ENCODE measurements at places on chromosomes 4 and X.

- no peak for DNase-seq
Measured at GRCh38 chr4:88600176-88600838, 8.0 kb downstream of the HERC3 start.

- DNase-seq, result peak; percentile 11
Measured at GRCh38 chrX:17535229-17535628, 160.2 kb downstream of the NHS start.

DNA sequence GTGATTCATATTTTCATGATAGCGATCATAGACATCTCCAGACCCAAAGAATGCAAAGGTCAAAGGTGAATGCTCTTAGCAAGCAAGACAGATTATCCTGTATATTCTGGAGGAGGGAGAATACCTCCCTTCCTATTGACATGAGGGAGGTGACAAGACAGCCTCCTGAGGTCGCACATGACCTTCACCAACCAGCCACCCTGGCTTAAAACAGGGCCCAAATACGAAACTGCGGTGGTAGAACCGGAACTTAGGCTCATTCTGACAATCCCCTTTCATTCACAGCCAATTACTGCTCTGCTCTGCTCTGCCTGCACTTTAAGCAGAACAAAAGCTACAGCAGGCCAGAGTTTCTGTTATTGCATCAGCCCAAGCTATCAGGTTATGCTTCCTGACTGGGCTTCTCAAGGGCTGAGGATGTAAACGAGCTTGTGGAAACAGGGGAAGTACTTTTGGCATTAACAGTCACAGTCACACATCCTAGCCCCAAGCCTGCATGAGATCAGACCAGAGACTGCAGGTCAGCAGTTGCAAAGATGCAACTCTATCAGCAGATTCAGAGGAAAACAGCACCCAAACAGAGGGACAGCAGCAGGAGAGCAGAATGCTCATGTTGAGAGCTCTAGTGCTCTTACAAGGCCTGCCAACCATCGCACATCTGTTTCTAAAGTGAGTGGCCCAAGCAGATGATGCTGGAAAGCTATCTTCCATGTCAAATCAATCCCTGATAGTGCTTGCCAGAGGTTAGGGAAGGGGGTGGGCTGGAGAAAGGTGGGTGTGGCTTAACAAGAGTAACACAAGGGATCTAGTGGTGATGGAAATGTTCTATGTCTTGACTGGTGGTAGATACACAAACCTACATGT lies 51.3 kb upstream of the MAP3K15 start:
- no peak for DNase-seq

DNA sequence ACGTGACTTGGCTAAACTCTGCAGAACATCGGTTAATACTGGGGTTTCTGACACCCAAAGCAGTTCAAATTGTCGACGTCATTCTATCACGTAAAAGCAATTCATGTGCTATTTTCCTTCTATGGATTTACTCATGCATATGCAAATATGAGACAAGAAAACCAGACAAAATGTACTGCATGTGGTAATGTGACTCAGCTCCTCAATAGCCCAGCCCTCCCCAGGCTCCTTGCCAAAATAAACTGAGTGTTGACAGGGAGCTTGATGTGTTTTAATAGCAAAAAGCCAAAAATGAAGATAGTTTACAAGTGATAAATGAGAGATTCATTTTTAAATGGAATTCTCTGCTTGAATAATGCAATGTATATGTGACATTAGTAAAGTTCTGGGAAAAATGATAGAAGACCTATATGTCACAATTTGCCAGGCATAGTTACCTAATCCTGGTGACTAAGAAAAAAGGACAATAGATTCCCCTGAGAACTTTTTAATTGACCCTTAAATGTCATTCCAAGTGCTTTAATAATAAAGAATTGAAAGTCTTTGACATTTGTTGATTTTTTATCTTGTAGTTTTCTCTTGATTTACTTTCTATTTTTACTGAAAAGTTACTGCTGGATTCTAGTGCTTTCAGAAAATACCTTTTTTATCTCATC lies 1700.6 kb upstream of the TENM3 start:
- DNase-seq, result no peak

DNA sequence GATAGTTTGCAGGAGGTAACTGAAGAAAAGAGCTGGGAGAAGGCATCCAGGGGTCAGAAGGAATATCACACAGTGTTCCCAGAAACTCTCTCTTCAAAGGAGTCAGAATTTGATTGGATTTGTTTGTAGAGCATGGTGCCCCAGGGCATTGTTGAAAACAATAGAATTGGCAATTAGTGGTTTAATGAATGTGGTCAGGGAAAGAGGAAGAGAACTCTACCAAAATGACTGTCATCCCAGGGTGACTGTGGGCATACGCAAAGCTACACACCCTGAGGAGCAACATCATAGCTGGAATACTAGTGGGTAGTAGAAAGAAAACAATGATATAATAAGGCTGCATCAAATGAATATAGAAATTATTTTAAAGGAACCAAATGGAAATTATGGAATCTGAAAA lies 21.5 kb downstream of the TNIP2 start:
- DNase-seq, result no peak

- no peak for DNase-seq
Measured at GRCh38 chr4:78552389-78553042, 946 bp downstream of the ANXA3 start.

DNA sequence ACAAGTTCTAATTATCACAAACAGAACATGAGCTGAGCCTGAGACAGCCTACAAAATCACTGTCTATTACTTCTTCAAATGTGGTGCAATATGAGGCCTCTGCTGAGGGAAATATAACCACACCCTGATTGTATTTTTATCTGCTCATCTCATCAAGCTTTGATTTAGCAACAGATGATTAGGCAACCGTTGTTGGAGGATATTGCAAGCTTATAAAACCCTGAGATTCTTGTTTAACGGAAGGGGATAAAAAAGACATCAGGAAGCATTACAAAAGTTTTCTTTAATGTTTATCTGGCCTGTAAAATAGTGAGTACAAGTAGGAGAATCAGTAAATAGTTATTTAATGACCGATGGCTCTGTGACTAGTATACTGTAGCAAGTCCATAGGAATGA lies 108.5 kb downstream of the ZNF330 start:
- no peak for DNase-seq

- no peak for DNase-seq
Measured at GRCh38 chrX:150365990-150366911, 3.1 kb downstream of the MAMLD1 start.

DNA sequence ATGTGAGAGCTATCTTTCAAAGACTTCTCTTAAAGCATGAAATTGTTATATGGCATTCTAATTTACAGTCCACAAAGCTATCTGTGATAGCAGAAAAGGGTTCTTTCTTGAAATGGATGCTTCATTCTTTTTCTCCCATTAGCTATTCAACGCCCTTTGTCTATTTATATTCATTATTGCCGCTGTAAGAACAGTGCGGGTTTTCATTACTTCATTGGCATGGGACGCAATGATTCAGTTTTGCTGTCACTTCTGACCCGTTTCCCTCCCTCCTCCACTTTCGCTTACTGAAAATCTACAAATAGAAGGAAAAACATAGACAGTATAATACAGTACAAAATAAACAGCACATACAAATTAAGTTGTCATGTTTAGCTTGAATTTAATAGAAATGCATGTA lies 394.6 kb downstream of the PCDH7 start:
- DNase-seq, result no peak

GRCh38 chr4:121822796-121823504 lies 733 bp downstream of the CCNA2 start:
- no peak for DNase-seq

- peak; percentile 42 for DNase-seq
Measured at GRCh38 chr4:42568610-42569207, 88.2 kb downstream of the ATP8A1 start.

- DNase-seq, result no peak
Measured at GRCh38 chr4:122845066-122845465, 18.4 kb downstream of the FGF2 start.

- DNase-seq, result no peak
Measured at GRCh38 chr4:118557298-118557851, 127.8 kb upstream of the METTL14 start.

- DNase-seq, result no peak
Measured at GRCh38 chrX:96909291-96909690, 25.6 kb downstream of the RPA4 start.

DNA sequence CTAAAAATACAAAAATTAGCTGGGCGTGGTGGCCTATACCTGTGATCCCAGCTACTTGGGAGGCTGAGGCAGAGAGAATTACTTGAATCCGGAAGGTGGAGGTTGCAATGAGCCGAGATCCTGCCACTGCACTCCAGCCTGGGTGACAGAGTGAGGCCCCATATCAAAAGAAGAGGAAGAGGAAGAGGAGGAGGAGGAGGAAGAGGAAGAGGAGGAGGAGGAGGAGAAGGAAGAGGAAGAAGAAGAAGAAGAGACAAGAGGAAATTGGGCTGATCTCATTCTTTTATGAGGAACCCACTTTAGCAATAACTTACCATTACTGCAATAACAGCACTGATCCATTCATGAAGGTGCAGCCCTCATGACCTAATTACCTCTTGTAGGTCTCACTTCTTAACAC lies 138.9 kb upstream of the GIMD1 start:
- DNase-seq, result no peak

DNA sequence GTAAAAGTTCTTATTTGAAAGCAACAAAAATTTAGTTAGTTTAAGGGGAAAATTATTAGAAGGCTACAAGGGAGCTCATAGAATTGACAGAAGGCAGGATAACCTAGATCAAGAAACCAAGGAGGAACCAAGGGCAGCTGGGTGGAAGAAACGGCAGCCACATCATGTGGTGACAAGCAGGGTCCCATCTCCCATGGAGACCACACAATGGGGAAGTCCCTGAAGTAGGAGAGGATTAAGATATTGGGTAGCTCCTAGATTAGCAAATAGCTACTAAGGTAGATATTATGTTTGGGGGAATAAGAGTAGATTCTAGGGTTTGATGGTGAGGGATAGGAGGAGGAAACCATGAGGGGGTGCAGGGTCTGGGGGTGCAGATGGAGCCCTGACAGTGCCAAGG lies 48.0 kb upstream of the TMEM154 start:
- DNase-seq, result no peak

GRCh38 chr4:85534120-85534519 lies 59.2 kb downstream of the ARHGAP24 start:
- DNase-seq, result no peak

DNA sequence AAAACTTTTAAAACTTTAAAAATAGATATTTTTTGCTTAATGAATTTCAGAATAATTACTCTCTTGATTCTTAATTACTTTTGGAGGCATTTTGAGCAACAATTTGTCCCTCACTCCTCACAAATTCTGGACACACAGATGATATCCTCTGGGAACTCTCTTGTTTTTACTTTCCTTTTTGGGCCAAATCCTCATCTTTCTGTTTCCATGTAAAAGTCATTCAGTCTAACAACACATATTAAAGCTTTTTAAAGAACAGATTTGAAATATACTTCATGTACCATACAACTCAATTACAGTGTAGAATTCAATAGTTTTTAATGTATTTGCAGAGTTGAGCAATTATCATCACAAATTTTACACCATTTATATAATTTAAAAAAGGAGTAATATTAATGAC lies 983.1 kb downstream of the STIM2 start:
- no peak for DNase-seq

DNA sequence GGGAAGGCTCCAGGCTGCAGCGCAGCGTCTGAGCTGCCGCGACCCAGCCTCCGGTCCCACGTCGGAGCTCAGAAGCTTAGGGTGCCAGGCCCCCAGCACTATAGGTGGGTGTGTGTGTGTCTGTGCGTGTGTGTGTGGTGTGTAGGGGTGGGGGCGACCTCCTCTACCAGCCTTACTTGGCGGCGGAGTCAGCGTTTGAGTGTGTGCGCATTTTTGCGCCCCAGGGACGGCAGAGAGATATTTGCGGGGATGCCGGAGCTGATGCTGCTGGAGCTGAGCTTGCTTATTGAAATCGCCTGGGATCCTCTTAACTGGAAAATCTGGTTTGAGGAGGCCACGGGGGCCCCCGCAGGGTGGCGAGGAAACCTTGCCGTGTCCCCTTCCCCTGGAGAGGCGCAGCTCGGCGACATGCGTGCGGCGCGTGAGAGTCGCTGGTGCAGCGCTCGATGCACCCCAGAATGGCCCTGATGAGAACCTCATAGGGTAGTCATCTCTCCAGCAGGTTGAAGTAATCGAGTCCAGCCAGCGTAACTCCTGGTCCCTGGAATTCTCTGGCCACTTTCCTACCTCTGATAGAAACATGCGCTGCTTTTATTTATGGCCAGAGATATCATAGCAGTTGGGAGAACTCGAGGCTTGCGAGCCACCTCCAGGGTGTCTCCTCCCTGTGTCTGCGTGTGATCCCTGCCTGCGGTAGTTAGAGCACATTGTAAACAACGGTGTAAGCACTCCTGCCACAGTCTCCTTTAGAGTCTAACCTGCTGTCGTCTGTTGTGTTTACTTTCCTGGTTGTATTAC lies 2.7 kb downstream of the ADGRL3 start:
- no peak for DNase-seq

DNA sequence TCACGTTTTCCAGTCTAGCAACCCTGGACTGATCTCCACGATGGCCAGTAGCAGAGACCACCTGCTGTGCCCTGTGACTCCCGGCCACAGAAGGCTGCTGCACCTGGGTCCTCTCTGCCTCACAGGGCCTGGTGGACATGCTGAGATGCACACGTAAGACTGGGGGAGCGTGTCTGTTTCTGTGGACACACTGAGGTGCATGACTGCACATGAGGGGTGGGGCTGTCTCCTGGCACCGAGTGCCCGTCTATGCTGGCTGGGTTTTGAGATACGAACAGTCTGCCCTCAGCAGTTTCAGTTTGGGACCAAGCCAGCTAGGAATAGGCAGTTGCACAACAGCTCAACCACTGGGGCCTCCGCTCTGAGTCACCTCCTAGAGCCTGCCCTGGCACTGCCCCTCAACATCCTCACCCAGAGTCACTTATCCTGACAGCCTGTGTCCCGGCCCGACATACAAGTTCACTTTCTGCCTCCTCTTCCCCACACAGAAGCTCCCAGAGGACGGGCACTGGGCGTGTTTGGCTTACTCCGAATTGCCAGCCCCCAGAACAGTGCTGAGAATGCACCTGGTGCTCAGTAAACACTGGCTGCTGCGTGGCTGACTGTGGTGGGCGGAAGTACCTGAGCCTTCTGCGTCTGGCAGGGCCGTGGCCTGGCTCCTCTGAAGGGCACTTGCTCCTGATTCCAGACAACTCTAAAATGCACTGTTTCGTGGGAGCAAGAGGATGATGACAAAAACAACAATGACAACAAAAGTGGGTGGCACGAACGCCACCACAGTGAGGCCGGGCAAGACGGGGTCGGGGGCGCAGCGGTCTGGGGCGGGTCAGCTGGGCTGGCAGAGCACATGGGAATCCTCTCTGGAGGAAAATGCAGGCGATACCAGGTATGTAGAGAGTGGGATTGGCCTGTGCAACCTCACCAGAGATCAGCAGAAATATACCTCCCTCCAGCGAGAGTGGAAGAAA lies 30.9 kb downstream of the RNF212 start:
- DNase-seq, result no peak

DNA sequence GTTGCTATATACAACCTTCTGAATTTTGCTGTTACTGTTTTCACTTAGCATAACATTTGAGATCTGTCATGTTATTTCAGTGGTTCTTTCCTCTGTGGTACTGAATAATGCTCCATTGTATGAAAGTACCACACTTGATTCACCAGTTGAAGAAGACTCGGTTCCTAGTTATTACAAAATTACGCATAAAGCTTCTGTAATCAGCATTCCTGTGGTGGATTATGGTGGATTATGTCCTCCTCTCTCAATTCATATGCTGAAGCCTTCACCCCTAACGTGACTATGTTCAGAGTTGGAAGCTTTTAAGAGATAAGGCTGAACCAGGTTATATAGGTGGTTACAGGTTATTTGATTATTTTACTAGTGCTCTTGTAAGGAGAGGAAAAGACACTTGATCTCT lies 2143.5 kb upstream of the AGA start:
- no peak for DNase-seq
